Fibroblast of villous mesenchyme (primary cell): ENCODE measurements at places on chromosomes 13 and 19. TPM values are rescaled to one million over a fixed set of nuclear protein-coding genes. Genes with fewer than 3 reads are reported as not detected.

- DNase-seq = peak; percentile 73
Measured at GRCh38 chr13:45989607-45990006, 62.9 kb downstream of the ZC3H13 start.

GRCh38 chr19:12596485-12596884 lies 14.1 kb downstream of the ZNF490 start:
- no peak for DNase-seq

DNA sequence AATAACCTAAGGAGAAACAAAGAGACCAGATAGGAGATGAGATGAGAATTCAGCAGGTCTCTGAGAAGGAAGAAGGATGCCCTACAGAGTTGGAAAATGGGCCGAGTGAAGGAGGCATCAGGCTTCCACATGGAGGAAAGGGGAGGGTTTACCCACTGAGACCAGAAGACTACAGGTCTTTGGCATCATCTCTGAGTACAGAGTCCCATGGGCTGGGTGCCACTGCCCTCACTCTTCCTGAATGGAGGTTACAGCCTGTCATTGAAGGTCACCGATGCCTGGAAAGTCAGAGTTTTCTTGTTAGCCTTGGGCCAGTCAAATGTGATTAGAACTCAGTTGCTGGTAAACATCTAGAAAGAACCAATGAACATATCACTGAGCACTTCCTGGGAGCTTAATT lies 9.9 kb downstream of the ZNF302 start:
- no peak for DNase-seq

DNA sequence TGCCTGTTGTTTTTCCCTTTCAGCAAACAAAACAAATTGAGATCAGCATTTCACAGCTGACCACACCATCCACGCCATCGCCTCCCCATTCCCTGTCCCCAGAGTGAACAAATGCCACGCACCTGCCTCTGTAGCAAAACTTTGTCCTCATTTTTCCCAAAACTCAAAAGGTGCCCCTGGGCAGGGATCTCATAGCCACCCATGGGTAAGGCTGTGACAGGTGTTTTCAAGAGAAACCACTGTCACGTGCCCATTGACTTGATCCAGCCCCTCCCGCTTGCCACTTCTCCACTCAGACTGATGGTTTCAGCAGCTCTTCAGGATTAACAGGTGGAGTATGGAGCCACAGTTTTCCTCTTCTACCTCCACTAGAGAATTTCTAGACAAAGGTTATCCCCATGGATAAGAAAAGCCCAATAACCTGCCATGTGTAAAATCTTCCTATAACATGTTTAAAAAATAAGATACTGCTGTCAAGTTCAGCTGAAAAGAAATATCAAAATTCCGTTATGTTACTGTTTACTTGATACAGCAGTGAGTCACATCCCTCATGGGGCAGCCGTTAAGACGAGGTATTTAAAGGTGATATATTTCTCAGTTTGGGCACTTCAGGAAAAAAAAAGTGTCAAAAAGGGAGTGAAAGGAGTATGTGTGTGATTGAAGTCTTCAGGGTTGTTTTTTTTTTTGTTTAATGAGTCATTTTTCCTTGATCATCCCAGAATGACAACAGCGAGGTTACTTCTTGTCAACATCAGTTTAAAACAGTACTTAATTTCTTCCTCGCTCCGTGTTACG lies 63.5 kb upstream of the GPR183 start:
- DNase-seq = no peak

The ZNF583 gene
- total RNA-seq = 7.1 and 9.1 TPM in 2 replicates

DNA sequence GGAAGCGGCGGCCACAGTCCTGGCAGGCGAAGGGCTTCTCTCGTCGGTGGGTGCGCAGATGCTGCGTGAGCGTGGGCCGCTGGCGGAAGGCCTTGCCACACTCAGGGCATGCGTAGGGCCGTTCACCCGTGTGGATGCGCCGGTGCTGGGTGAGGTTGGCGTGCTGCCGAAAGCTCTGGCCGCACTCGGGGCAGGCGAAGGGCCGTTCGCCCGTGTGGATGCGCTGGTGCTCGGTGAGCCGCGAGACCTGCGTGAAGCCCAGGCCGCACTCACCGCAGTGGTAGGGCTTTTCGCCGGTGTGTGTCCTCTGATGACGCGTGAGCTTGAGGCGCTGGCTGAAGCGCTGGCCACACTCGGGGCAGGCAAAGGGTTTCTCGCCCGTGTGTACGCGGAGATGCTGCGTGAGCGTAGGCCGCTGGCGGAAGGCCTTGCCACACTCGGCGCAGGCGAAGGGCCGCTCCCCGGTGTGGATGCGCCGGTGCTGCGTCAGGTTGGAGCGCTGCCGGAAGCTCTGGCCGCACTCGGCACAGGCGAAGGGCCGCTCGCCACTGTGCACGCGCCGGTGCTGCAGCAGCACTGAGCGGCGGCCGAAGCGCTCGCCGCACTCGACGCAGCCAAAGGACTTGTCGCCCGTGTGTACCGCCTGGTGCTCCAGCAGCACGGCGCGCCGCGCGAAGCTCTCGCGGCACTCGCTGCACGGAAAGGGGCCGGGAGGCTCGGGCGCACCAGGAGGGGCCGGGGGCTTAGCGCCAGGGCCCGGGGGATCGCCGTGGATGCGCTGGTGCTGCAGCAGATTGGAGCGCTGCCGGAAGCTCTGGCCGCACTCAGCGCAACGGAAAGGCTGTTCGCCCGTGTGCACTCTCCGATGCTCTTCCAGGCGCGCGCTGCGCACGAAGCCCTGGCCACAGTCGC lies 4.0 kb upstream of the UBE2M start:
- DNase-seq = peak; percentile 44

GRCh38 chr13:78820541-78820940 lies 161.6 kb upstream of the OBI1 start:
- DNase-seq = no peak

DNA sequence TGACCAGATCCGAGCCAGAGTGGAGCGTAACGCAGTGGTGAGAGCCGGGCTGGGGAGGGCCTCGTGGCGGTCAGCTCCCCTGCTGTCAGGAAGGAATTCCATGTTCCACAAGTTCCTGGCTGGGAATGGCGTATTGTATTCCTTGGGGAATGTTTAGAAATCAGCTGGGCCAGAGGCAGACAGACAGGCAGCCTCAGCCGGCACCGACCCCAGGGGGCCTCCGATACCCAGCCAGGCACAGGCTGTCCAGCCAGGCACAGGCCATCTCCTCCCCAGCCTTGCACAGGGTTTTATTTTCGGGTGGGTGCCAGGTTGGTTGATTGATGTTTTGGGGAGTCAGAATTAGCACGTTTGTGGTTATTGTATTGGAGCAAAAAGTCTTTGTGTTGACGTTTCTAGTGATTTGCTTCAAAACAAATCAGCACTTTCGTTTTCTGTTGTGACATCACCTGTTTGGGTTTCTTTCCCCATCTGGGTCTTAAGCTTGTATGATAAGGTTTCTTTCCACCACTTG lies 126.6 kb upstream of the MCF2L start:
- DNase-seq = peak; percentile 48

GRCh38 chr19:47104680-47105079 lies 8.9 kb downstream of the ZC3H4 start:
- no peak for DNase-seq

- DNase-seq = no peak
Measured at GRCh38 chr13:86383561-86383960, 584.3 kb upstream of the SLITRK6 start.

The LRRC25 gene
- under 0.01 TPM in 1 of 2 replicates, not detected in the other for total RNA-seq

DNA sequence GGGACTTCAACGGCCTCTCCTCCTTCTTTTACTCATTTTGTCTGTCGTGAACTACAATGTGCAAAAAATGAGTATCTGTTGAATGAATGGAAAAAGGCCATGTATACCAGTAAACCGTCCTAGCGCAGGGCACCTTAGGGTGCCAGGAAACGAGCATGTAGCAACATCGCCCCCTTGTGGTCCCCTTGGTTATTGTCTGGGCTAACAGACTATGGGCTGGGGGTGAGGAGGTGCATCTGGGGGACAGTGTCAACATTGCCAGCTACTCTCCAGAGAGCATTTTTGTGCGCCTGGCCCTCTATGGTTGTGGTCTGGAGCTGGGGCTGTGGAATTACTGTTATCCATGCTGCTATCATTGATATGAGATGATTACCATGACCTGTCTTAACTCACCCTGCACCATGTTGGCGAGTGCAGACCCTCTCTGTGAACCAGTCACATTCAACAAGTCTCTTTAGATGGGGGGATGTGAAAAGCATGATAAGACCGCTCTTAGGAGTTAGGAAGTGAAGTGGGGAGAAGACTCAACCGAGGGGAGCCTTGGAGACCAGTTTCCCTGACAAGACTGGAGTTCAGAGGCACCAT lies 22.8 kb upstream of the SIGLEC11 start:
- peak; percentile 53 for DNase-seq

The ZNF221 gene
- 7.4 and 10.4 TPM in 2 replicates for total RNA-seq

GRCh38 chr19:41796901-41797300 lies 514 bp downstream of the CEACAM3 start:
- DNase-seq = no peak

- peak; percentile 93 for DNase-seq
Measured at GRCh38 chr13:110340812-110341444, 33.8 kb downstream of the COL4A2 start.

DNA sequence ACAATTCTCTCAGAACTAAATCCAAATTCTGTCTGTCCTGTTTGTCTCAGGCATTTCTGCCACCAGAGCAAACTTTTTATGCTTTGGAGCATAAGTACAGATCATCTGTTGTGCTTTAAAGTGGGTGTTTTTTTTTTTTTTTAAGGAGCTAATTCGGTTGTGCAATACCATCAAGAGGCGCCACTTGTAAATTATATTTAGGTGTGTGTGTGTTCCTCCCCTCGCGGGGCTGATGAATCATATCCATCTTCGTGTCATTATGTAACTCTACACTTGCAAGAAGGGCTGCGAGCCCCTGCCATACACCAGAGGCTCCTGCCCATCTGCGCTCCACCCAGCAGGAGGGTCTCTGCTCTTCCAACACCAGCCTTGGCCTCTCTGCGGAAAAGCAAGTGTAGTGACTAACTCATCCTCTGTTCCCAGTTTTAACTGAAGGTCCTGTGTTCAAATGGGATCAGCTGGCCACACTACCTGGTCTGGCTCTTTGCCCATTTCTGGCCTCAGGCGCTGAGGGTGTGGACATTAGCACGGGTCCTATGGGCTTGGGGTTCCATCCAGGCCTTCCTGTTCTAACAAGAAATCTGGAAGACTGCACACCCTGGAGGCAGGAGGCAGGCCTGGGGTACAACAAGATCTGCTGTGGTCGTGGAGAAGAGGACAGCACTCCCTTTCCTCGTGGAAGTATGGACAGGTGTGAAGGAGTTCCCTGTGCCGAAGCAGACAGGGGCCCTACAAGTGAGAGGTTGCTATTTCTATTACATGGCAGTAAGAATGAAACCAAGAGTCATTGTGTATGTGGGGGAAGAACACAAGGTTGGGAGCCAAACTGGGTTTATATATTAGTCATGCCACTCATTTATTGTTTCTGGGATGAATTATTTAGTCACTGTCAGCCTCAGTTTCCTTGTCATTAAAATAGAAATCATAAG lies 96.1 kb upstream of the MBNL2 start:
- DNase-seq = peak; percentile 94
